Activated CD4-positive, alpha-beta T cell treated with anti-CD3 and anti-CD28 coated beads, Interleukin-2, amount 10 ng/mL, durations not matched to agents 7 days and 5 days (primary cell): ENCODE measurements at places on chromosomes 1 and 21. TPM values are rescaled to one million over a fixed set of nuclear protein-coding genes. Genes with fewer than 3 reads are reported as not detected.

GRCh38 chr1:92543131-92544055, 56.7 kb upstream of the GFI1 start:
- peaks cover 55% of the 10 kb centered on the region for H3K4me1 ChIP-seq
- H3K27ac ChIP-seq = peak overlapping the region; percentile 66
- no peak for DNase-seq
- H3K4me3 ChIP-seq = no peak overlapping the region
- no peaks in the 10 kb centered on the region for H3K27me3 ChIP-seq

DNA sequence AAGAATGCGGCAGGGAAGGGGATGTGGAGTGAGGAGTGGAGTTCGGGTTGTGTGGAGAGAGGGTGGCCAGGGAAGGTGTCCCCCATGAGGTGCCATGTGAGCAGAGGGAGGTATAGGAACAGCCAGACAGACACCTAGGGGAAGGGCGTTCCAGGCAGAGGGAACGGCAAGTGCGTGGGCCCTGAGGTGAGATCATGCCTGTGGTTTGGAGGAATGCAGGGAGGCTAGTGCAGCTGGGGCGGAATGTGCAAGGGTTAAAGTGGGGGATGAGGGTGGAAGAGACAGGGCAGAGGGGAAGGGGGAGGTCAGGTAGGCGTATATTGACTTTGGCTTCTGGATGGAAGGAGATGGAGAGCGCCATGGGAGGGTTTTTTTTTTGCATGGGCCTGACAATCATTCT, 31.6 kb upstream of the PADI6 start:
- H3K4me1 ChIP-seq = no peaks in the 10 kb centered on the region
- H3K27me3 ChIP-seq = peaks cover 1% of the 10 kb centered on the region
- DNase-seq = no peak
- H3K36me3 ChIP-seq = no peaks in the 10 kb centered on the region
- no peak overlapping the region for H3K4me3 ChIP-seq

DNA sequence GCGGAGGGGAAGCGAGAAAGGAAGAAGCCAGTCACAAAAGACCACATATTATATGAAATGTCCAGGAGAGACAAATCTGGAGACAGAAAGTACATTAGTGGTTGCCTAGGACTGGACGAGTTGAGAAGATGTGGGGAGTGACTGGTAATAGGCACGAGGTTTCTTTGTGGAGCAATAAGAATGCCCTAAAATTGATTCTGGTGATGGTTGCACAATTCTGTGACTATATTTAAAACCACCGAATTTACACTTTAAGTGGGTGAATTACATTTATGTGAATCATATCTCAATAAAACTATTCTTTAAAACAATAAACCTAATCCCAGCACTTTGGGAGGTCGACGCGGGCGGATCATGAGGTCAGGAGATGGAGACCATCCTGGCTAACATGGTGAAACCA, 63.1 kb downstream of the ZNF281 start:
- no peak for DNase-seq
- no peaks in the 10 kb centered on the region for H3K36me3 ChIP-seq
- peaks cover 14% of the 10 kb centered on the region for H3K4me1 ChIP-seq
- no peak overlapping the region for H3K4me3 ChIP-seq
- H3K27me3 ChIP-seq = no peaks in the 10 kb centered on the region
- H3K27ac ChIP-seq = no peak overlapping the region

DNA sequence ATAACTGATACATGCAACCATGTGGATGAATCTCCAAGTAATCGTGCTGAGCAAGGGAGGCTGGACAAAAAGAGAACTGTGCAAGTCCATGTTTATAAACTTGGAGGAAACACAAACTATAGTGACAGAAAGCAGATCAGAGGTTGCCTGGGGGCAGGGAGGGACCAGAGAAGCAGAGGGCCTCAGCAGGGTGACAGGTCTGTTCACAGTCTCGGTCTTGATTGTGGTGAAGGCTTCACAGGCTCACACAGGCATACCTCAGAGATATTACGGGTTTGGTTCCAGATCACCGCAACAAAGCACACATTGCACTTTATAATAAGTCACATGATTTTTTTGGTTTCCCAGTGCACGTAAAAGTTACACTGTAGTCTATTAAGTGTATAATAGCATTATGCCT, 28.5 kb downstream of the ACOT7 start:
- peak; percentile 74 for DNase-seq
- peaks cover 48% of the 10 kb centered on the region for H3K4me1 ChIP-seq
- peak overlapping the region; percentile 76 for H3K27ac ChIP-seq
- peaks cover 36% of the 10 kb centered on the region for H3K36me3 ChIP-seq
- no peaks in the 10 kb centered on the region for H3K27me3 ChIP-seq
- no peak overlapping the region for H3K4me3 ChIP-seq

- no peak overlapping the region for H3K4me3 ChIP-seq
- H3K27me3 ChIP-seq = no peaks in the 10 kb centered on the region
- H3K4me1 ChIP-seq = no peaks in the 10 kb centered on the region
Measured at GRCh38 chr1:60036856-60037460, 36.6 kb downstream of the C1orf87 start.

DNA sequence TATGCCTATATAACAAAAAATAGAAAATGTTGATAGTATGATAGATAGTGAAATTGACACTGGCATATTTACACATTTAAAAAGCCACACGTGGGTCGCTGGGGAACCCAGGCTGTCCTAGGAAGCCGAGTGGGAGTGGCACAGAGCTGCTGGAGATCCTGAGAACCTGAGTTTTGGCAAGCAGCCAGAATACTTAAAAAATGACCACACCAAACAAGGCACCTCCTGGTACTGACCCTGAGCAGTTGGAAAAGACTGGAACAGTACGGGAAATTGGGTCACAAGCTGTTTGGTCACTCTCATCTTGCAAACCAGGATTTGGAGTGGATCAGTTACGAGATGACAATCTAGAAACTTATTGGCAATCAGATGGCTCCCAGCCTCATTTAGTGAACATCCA, 111.5 kb downstream of the ZFYVE9 start:
- H3K4me1 ChIP-seq = no peaks in the 10 kb centered on the region
- no peaks in the 10 kb centered on the region for H3K27me3 ChIP-seq
- no peak overlapping the region for H3K4me3 ChIP-seq
- no peak overlapping the region for H3K27ac ChIP-seq

GRCh38 chr1:226884966-226885820, 14.8 kb downstream of the PSEN2 start:
- H3K27me3 ChIP-seq = no peaks in the 10 kb centered on the region
- H3K4me3 ChIP-seq = no peak overlapping the region
- H3K36me3 ChIP-seq = peaks cover 4% of the 10 kb centered on the region
- no peak for DNase-seq

DNA sequence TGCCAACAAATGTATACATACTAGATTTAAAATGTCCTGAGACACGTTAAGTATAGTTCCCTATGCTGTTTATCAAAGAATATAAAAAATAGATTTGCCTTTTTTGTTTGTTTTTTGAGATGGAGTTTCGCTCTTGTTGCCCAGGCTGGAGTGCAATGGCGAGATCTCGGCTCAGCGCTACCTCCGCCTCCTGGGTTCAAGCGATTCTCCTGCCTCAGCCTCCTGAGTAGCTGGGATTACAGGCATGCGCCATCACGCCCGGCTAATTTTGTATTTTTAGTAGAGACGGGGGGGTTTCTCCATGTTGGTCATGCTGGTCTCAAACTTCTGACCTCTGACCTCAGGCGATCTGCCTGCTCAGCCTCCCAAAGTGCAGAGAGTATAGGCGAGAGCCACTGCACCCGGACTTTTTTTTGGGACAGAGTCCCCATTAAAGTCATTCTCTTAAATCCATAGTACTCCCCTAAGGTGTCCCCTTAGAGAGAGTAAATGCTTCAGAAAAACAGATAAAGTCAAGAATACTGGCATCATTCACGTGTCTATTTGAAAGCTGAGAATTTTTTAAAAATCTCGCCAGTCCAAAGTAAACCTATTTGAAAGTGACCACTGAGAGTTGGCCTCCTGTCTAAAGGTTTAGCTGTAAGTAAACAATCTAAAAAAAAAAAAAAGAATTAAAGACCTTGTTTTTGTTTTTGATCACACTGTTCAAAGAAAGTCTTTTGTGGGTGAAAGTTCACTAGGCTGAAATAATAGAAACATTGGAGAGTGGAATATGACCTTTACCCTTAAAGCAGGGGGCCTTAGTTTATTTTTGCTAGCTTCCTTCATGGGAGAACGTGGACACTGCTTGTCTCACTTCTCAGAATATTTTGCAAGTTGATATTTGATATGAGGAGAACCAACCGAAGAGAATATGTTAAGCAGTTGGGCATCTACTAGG, 48.0 kb upstream of the SLC16A1 start:
- H3K4me1 ChIP-seq = no peaks in the 10 kb centered on the region
- H3K36me3 ChIP-seq = peaks cover 11% of the 10 kb centered on the region
- H3K27me3 ChIP-seq = no peaks in the 10 kb centered on the region
- no peak for DNase-seq

GRCh38 chr1:58620926-58621325, 43.9 kb upstream of the TACSTD2 start:
- H3K4me3 ChIP-seq = no peak overlapping the region
- no peak for DNase-seq
- H3K27me3 ChIP-seq = peaks cover 16% of the 10 kb centered on the region

GRCh38 chr1:58848818-58849411, 65.1 kb upstream of the JUN start:
- no peaks in the 10 kb centered on the region for H3K27me3 ChIP-seq
- no peaks in the 10 kb centered on the region for H3K36me3 ChIP-seq

DNA sequence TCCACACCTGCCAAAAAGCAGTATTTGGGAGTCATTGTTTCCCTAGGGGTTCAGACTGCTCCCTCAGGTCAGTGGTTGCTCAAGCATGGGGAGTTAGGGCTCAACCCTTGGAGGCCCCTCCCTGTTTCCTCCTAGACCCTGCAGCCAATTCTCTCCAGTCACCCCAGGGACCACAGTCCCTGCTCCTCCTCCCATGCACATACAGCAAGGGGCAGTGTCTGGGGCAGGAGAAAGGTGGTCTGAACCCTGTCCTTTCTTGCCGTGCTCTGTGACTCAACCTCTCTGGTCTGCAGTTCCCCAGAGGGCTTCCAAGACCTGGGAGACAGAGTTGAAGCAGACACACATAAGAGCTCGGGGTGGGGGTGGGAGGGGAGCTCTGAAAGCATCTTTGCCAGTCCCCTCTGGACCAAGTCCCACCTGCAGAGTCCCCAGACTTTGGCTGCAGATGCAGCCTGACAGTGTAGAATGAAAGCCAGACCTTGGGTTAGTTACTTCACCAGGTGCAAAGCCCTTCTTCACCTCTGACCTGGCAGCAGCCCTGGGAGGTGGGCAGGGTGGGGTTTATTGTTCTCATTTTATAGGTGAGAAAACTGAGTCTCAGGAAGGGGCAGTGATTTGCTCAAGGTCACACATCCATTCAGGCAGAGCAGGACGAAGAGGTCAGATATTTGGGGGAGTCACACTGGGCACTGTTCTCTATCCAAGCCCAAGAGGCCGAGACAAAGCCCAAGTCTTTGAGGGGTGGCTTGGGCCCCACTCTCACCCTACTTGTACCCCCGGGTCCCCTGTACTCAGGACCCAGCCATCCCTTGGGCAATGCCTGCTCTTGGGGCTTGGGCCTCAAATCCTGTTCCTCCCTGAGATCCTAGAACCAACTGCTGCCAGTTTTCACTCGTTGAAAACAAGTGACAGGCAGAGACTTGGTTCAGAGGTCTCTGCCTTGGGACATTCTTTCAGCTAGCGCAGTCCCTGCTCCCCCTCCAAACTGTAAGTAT, 748 bp downstream of the PDZK1IP1 start:
- H3K4me3 ChIP-seq = no peak overlapping the region
- H3K4me1 ChIP-seq = peaks cover 1% of the 10 kb centered on the region
- H3K27me3 ChIP-seq = peaks cover 4% of the 10 kb centered on the region
- H3K36me3 ChIP-seq = no peaks in the 10 kb centered on the region
- H3K27ac ChIP-seq = no peak overlapping the region

GRCh38 chr1:221696027-221696426, 45.9 kb downstream of the DUSP10 start:
- H3K27ac ChIP-seq = no peak overlapping the region
- no peaks in the 10 kb centered on the region for H3K27me3 ChIP-seq
- no peak for DNase-seq

- no peaks in the 10 kb centered on the region for H3K27me3 ChIP-seq
- H3K36me3 ChIP-seq = no peaks in the 10 kb centered on the region
- no peak for DNase-seq
- H3K4me3 ChIP-seq = no peak overlapping the region
- no peak overlapping the region for H3K27ac ChIP-seq
Measured at GRCh38 chr21:44436958-44437357, 18.4 kb upstream of the LRRC3 start.

DNA sequence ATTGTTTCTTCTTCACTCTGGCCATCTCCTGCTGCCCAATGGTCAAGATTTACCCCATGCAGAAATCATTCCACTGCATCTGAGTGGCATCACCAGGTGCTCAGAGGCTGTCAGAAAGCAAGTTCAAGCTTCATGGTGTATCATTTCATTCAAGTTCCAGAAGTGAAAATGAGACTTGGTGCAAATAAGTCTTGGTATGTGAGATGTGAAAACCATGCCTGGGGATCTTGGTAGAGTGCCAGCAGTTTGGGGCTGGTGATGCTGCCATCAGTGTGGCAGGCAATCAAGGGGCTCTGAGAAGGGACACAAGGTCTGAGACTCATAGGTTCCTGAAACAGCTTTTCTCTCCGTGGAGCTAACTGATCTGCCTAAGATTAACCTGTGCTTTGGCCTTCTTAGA, 52.0 kb downstream of the CD2 start:
- H3K4me3 ChIP-seq = peak overlapping the region; percentile 42
- peaks cover 7% of the 10 kb centered on the region for H3K36me3 ChIP-seq
- peak; percentile 52 for DNase-seq
- H3K27ac ChIP-seq = peak overlapping the region; percentile 90
- H3K27me3 ChIP-seq = no peaks in the 10 kb centered on the region

GRCh38 chr1:76379506-76379905, 305.0 kb downstream of the ST6GALNAC3 start:
- no peaks in the 10 kb centered on the region for H3K4me1 ChIP-seq
- H3K27me3 ChIP-seq = no peaks in the 10 kb centered on the region
- no peak overlapping the region for H3K4me3 ChIP-seq

DNA sequence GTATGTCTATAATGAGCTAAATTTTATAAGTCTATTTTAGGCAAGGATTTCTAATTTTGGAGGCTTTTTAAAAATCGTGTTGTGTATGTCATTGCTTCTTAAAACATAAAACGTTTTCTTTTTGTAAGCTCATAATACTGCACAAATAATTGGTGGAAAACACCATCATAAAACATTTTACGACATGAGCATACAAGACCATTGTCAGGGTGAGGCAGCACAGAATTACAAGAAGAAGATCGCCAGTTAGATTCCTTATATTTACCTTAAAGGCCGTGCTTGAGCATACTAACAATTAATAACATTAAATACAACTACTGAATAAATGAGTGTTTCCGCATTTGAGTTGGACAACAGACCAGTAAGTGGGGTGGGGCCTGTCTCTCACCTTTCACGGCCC, 19.1 kb upstream of the LMX1A start:
- no peak overlapping the region for H3K27ac ChIP-seq
- H3K27me3 ChIP-seq = peaks cover 65% of the 10 kb centered on the region
- peaks cover 15% of the 10 kb centered on the region for H3K4me1 ChIP-seq
- H3K4me3 ChIP-seq = no peak overlapping the region

- no peaks in the 10 kb centered on the region for H3K36me3 ChIP-seq
- peaks cover 6% of the 10 kb centered on the region for H3K27me3 ChIP-seq
- no peak for DNase-seq
- no peaks in the 10 kb centered on the region for H3K4me1 ChIP-seq
- no peak overlapping the region for H3K4me3 ChIP-seq
Measured at GRCh38 chr1:241799416-241799815, 48.6 kb upstream of the EXO1 start.

GRCh38 chr1:248805876-248806275, 19.8 kb downstream of the SH3BP5L start:
- no peak overlapping the region for H3K27ac ChIP-seq
- no peak overlapping the region for H3K4me3 ChIP-seq
- H3K4me1 ChIP-seq = peaks cover 8% of the 10 kb centered on the region
- H3K27me3 ChIP-seq = peaks cover 2% of the 10 kb centered on the region

- no peaks in the 10 kb centered on the region for H3K27me3 ChIP-seq
- peaks cover 26% of the 10 kb centered on the region for H3K36me3 ChIP-seq
- H3K4me1 ChIP-seq = peaks cover 4% of the 10 kb centered on the region
- no peak for DNase-seq
- H3K27ac ChIP-seq = peak overlapping the region; percentile 33
Measured at GRCh38 chr21:36265431-36265830, 54.6 kb upstream of the MORC3 start.

The ACTL8 gene
- not detected for total RNA-seq

The ITPKB gene
- 61.1 TPM for total RNA-seq

The OTUD7B gene
- total RNA-seq = 9.9 TPM
